ENCODE measurements at places on chromosomes 16 and 17.

- no peak for DNase-seq
Measured at GRCh38 chr17:2172999-2173398, 118.1 kb downstream of the HIC1 start.

DNA sequence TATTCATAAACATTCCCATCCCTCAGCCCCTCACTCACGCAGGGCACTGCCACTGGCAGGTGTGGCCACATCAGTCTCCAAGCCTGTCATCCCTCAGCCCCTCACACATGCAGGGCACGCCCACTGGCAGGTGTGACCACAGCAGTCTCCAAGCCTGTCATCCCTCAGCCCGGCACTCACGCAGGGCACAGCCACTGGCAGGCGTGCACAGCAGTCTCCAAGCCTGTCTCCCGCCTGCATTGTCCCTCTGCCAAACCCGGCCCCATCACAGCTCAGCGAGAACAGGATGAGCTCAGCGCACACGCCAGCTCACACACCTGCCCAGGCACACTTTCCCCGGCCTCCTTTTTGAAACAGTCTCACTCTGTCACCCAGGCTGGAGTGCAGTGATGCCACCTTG, 11.4 kb upstream of the KREMEN2 start:
- DNase-seq: no peak

DNA sequence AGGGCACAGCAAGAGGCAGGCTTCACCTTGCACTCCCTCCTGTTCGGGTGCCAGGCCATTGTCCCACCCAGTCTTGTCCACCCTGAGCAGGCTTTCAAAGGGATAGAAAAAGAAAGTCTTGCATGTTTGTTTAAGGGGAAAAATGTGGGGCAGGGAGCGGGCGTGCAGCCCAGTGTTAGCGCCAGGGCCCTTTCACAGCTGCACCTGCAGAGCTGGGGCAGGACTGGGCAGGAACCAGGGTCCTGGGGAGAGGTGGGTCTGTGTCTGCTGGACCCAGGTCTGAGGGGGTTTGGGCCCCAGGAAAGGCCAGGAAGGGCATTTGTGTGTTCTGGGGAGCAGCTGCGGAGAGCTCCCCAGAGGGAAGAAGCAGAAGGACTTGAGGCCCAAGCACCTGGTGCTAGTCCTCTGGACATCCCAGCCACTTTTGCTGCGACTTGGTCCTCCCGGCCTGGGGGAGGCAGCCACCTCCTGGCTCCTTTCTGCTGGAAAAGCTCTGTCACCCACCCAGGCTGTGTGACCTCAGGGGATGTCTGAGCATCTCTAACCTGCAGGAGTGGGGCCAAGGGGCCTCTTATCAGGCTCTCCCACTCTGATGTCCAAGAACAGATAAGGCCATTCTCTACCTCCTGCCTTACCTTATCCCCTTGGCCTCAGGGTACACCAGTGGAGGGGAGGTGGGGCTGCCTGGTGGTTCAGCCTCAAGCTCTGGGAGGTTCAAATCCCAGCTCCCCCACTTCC, 44.7 kb downstream of the PSME3IP1 start:
- DNase-seq: no peak

DNA sequence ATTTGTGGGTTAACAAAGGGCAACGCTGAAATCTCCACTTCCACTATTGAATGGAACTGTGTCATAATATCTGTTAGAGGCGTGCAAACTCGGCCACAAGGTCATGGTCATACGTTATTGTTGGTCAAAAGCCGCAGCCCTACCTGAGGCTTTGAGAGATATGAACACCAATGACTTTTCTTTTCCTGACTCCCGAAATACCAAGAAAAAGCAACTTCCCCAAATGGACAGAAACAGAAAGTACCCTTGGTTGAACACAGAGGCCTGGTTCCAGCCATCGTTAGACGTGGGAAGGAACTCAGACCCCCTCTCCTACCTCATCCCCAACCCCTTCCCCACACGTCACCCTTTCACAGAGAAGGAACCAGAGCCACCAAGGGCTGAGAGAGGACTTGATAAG, 1.4 kb upstream of the PIK3R5 start:
- DNase-seq: no peak

DNA sequence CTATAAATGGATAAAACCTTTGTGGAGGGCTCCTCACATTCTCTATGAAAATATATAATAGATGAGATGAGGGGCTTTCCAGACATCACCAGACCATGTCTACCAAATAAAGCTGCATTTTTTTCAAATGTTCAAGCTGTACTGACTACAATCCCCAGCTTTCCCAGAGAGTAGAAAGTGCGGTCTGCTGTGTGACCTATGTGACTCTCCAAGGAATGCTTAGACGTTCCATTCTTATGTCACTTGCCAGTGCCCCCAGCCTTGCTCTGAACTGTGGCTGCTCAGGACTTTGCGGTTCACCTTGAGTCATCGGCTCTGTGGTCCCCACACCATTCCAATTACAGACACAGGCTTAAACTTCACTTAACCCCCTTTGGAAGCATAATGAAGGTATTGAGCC, 47.8 kb upstream of the SCNN1B start:
- DNase-seq: no peak

DNA sequence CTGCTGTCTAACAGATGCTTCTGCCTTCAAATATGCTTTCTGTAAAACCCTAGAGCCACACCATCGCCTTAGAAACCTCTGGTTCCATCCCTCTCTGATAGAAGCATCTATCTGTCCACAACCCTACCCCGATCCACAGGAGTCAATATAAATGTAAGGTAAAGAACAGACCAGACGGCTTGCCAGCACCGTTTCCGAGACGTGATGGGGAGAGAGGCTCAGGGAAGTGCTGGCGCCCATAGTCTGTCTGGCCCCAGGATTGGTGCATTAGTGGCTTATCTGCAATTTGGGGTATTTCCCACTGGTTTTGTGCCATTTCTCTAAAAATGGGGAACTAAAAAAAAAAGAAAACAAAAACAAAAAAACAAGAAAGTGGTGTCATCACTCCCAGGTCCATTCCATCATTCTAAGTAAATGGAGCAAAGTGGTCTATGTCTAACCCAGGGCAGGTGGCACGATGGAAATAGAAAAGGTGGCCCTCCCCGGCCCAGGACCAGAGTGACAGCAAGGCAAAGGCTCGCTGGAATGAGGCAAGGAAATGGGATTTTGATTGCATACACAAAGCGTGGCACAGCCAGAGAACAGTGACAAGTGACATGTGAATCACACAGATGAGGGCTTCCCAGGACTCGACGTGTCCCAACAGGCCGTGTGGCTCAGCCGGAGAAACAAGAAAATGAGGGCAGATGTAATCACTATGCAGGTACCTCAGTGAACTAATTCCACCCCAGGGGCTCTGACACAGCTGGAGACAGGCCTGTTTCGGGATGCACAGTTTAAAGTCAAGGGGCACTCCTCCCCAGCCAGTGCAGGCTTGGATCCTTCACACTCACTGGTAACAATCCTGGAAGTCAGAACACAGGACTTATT, 125.6 kb downstream of the GAS7 start:
- DNase-seq: no peak

DNA sequence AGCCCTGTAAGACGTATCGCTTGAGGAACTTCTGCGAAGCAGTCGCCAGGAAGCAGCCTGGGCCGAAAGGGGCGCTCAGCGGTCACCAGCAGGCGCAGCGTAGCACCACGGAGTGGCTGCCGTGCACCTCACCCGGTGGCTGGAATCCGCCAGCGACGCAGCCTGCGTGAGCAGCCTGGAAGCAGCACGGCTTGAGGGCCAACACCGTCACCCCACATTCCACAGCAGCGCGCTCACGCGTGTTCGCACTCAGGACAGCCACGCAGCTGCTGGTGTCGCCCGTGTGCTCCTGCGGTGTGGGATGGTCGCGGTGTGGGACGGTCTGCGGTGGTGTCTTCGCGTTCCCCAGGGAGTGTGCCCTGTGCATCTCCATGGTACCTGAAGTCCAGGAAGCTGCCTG, 9.6 kb downstream of the UBE2I start:
- no peak for DNase-seq

GRCh38 chr17:348692-349425, 3.7 kb downstream of the RPH3AL start:
- DNase-seq: no peak
